Skeletal muscle cell (primary cell): ENCODE measurements at places on chromosomes 4 and X.

GRCh38 chr4:128946916-128947315, 137.4 kb downstream of the JADE1 start:
- DNase-seq, result no peak

- DNase-seq, result no peak
Measured at GRCh38 chr4:165199286-165199685, 8.1 kb upstream of the KLHL2 start.

DNA sequence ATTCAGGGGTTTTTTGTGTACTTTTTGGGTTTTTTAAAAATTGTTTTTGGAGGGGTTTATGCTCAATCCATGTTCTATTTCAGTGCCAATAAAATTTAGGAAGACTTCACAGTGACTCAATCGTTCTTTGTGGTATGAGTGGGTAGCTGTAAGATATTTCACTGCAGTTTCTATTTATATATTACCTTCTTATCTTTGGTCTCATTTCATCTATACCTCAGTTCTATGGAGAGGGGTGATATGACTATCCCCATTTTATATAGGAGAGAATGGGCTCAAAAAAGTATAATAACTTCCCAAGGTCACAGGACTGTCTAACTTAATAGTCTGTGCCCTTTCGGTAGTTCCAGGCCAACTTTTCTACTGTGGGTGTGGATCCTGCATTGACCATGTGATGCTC, 74.4 kb downstream of the MSN start:
- no peak for DNase-seq

DNA sequence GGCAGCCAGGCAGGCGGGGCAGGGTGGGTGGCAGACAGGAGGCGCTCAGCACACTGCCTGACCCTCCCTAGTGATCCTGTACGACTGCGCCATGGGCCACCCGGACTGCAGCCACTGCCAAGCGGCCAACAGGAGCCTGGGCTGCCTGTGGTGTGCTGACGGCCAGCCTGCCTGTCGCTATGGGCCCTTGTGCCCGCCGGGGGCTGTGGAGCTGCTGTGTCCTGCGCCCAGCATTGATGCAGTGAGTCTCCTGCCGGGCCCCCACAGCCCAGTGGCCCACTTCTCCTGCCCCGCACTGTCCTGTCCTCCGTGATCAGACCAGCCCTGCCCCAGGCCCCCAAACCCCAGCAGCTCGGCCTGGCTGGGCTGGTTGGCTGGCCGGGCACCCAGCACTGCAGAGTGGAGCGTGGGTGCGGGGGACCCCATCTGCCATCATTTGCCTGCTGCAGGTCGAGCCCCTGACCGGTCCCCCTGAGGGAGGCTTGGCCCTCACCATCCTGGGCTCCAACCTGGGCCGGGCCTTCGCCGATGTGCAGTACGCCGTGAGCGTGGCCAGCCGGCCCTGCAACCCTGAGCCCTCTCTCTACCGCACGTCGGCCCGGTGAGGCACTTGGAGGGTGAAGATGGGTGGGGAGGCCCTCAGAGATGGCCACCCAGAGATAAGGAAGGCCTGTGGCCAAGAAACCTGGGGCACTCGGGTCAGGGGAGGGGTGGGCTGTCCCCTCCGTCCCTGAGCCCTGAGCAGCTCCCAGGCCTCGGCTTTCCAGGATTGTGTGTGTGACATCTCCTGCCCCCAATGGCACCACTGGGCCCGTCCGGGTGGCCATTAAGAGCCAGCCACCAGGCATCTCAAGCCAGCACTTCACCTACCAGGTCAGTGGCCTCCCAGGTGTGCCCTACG, 7.6 kb downstream of the PLXNB3 start:
- DNase-seq, result no peak

GRCh38 chr4:155809835-155810234, 51.0 kb downstream of the GUCY1B1 start:
- DNase-seq, result peak; percentile 69

- no peak for DNase-seq
Measured at GRCh38 chr4:76931087-76931486, 18.5 kb upstream of the SEPTIN11 start.

DNA sequence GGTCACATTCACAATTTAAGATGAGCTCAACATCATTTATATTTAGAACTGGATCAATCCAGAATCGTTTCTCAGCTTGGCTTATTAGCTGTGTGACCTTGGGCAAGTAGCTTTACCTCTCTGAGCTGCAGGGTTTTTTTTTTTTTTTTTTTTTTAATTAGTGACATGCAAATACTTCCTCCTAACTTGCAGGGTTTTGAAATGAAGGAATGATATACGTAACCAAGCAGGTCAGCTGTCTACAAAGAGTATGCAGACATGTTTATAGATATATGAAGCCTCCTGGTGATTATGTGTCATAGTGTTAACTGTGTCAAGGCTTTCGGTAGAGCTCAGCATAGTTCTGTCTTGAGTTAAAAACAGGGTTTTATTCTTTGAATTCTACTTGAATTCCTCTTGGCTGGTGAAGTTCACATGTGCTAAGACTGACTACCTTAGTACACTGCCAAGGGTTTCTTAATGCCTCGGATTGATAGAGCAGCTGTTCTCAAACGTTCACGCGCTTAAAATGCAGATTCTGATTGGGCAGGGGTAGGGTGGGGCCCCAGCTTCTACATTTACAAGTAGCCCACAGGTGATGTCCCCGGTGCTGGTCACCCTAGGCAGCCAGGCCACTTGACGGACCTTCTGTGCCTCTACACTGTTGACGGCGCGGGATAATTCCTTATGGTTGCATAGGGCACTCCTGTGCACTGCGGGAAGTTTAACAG, 654 bp upstream of the STS start:
- no peak for DNase-seq

DNA sequence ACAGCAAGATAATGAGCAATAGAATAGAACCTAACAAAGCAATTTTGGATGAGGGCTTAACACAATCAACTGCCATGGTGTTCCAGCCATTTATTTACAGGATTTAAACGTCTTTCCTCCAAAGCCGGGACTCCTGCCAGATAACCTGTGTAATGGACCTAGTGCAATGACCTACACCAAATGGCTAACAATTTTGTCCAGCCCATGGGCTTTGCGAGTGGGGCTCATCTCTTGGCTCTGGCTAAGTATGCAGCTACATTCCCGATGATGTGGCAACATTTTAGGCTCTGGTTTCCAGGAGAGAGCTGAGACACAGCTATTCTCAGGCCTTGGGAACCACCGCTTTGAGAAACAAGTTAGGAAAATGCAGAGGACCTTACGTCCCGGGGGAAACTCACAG, 822.3 kb upstream of the FTHL17 start:
- no peak for DNase-seq

DNA sequence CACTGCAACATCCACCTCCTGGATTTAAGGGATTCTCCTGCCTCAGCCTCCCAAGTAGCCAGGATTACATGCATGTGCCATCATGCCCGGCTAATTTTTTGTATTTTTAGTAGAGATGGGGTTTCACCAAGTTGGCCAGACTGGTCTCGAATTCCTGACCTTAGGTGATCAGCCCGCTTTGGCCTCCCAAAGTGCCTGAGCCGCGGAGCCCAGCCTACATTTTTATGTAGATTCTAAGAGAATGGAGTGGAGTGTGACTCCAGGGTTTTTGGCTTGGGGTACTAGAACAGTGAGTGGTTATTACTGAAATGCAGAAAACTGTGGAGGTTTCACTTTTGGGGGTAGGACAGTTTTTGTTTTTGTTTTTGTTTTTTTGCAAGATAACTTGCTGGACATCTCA, 806.0 kb downstream of the ADGRL3 start:
- no peak for DNase-seq

DNA sequence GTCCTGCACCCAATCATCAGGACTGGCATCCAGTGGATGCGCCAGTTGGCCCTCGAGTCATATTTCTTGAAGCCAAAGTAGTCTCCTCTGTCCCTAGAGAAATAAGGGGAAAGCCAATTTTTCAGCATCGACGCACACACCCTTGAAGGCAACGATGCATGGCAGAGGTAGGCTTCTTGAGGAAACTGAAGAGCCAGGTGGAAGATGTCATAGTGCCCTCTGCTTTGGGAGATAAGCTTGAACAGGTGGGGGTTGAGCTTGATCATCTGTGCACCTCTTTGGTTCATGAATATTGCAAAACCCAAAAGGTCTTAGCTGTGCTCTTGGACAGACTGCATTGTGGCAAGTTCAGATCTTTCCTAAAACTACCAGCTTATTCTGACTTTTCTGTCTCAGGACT, 34.6 kb upstream of the WDR1 start:
- no peak for DNase-seq

- no peak for DNase-seq
Measured at GRCh38 chr4:80507077-80507476, 171.5 kb downstream of the CFAP299 start.

- DNase-seq, result no peak
Measured at GRCh38 chr4:153004081-153004850, 68.1 kb downstream of the FHDC1 start.

DNA sequence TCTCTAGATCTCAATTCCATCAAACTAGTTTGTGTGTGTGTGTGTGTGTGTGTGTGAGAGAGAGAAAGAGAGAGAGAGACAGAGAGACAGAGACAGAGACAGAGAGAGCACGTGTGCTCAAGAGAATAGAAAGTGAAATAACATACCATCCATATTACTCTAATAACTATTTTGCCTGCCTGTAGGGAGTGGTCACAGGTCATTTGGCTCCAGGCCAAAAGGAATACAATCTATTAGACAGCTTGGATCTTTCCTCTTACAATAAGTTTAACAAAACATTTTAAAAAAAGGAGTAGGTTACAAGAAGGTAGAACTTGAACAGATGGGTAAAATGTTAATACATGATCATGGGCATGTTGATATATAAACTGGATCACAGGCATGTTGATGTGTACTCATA, 76.2 kb downstream of the COL4A6 start:
- no peak for DNase-seq

DNA sequence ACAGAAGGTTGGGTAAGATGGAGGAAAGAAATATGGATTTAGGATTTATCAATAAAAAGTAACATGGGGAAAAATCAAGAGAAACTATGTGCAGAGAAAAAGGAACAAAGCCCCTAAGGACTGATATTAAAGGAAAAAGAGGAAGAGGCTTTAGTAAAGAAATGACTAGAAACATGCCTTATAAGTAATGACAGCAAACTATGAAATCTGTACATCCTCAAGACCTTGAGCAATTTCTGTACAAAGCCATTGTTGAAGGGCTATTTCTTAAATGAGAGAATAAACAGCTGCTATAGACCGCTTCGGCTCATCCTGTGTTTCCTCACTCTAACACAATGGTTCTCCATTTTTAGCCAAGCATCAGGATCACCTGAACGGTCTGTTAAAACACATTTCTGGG, 180.3 kb upstream of the ATOH1 start:
- no peak for DNase-seq

DNA sequence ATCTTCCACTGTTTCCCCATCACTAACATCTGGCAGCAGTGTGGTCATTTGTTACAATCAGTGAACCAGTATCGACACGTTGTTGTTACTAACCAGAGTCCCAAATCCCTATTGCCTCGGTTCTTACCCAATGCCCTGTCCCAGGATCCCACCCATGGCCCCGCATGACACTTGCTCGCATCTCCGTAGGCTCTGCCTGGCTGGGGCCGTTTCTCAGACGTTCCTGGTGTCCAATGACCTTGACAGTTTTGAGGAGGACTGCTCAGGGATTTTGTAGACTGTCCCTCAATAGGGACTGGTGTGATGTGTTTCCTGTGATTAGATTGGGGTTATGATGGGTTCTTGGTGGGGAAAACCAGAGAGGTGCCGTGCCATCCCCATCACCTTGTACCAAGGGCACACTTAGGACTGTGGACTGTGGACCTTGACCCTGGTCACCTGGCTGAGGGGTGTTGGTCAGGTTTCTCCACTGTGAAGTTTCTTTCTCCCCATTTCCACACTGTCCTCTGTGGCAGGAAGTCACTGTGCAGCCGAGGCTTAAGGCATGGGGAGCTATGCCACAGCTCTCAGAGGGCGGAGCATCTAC, 108.4 kb downstream of the ADRA2C start:
- no peak for DNase-seq

DNA sequence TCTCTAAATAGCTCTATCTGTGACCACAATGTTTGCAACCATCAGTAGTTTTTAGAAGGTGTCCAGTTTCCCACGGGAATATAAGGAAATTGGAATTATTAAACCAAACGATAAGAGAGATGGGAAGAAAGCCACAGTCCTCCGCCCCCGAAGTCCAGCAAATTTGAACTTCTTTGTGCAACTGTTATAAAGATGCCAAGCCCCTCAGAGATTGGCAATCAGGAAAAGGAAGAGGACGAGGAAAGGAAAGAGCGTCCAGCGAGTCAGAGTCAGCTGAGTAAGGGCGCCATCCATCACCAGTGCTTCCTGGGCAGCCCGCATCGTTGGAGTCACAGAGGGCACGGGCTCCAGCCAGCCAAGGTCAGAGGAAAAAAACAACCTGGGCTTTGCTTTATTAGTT, 35.7 kb downstream of the LDB2 start:
- no peak for DNase-seq

DNA sequence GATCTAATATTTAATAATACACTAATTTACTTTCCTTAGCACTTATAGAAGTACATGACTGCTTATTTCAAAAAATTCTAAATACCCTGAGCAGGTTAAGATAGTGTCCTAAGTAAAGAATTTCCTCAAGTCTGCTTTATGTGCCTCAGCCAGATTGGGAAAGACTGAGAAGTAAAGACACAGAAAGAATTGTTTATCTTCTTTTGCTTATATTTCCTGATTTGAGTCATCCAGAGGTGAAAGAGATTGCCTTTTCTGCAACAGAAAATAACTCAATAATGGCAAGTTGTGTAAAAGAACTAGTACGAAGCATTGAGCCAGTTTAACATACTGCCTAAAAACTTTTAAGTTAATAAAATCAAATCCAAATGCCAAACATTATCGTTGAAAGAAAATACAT, 45.0 kb downstream of the NAF1 start:
- no peak for DNase-seq

DNA sequence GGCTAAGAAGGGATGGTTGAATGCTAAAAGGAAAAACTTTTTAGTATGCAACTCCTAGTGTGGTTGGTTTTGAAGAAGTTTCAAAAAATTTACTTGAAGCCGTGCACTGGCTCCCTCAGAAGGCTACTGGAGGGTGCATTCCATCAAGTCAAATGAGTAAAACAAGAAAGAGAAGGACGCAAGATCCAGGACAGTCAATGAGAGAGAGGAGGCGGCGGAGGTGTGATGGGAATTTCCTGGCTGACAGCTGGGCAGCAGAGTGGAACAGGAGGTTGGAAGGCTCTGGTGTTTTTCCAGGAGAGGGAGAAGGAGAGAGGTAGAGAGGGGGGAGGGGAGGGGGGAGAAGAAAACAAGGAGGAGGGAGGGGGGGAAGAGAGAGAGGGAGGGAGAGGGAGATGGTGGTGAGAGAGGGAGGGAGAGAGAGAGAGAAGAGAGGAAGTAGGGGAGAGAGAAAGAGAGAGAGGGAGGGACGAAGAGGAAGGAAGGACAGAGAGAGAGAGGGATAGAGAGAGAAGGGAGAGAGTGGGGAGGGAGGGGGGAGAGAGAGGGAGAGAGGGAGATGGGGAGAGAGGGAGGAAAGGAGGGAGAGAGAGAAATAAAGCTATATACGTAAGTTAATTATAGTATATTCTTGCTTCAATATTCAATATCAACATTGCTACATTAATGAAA, 126.4 kb downstream of the SH3KBP1 start:
- DNase-seq, result no peak

GRCh38 chr4:178309890-178310289, 867.7 kb upstream of the AGA start:
- DNase-seq, result no peak

- no peak for DNase-seq
Measured at GRCh38 chr4:83569987-83570386, 34.1 kb downstream of the GPAT3 start.

GRCh38 chr4:147194114-147194513, 248.4 kb upstream of the TTC29 start:
- no peak for DNase-seq
